ENCODE measurements at places on chromosomes 2 and 18.
A peak's percentile ranks its signal among the peaks of the same experiment; 100 is the strongest.

DNA sequence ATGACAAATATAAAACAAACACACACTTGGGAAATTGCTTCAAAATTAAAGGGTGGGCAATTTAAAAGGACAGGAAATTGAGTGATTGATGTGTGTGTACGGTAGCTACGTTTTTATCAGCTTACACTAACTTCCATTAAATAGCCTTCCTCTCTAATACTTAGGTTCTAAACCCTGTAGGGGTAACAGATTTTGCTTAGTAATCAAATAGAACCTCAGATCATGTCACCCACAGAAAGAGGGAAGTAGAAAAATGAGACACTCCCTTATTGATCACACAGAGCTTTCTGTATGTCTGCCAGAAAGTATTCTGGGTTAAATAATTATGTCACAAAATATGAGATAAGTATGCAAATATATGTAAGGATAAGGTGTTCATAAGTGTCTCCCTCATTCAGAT lies 93.3 kb downstream of the ICA1L start:
- no peak for DNase-seq
- H3K4me1 ChIP-seq: no peaks in the 10 kb centered on the region
- no peak overlapping the region for H3K27ac ChIP-seq

GRCh38 chr2:174246944-174247381 lies 1.4 kb downstream of the OLA1 start:
- H3K27me3 ChIP-seq: no peaks in the 10 kb centered on the region
- H3K4me1 ChIP-seq: no peaks in the 10 kb centered on the region
- H3K4me3 ChIP-seq: no peak overlapping the region
- peaks cover 2% of the 10 kb centered on the region for H3K36me3 ChIP-seq
- H3K27ac ChIP-seq: no peak overlapping the region

GRCh38 chr2:46117379-46117778 lies 179.8 kb upstream of the EPAS1 start:
- H3K27me3 ChIP-seq: no peaks in the 10 kb centered on the region
- no peak for DNase-seq
- H3K4me3 ChIP-seq: no peak overlapping the region
- H3K27ac ChIP-seq: no peak overlapping the region

GRCh38 chr2:86223927-86224560 lies 24.8 kb downstream of the MRPL35 start:
- no peak overlapping the region for H3K4me3 ChIP-seq
- no peaks in the 10 kb centered on the region for H3K36me3 ChIP-seq
- H3K27me3 ChIP-seq: no peaks in the 10 kb centered on the region
- H3K27ac ChIP-seq: no peak overlapping the region
- no peak for DNase-seq

- no peak for DNase-seq
- H3K36me3 ChIP-seq: no peaks in the 10 kb centered on the region
- no peak overlapping the region for H3K4me3 ChIP-seq
- H3K4me1 ChIP-seq: no peaks in the 10 kb centered on the region
- H3K27me3 ChIP-seq: no peaks in the 10 kb centered on the region
- no peak overlapping the region for H3K27ac ChIP-seq
Observed at GRCh38 chr18:39198376-39198775, 1632.8 kb upstream of the CELF4 start.

- H3K4me3 ChIP-seq: no peak overlapping the region
- peaks cover 2% of the 10 kb centered on the region for H3K4me1 ChIP-seq
- no peak overlapping the region for H3K27ac ChIP-seq
- peak; percentile 36 for DNase-seq
Observed at GRCh38 chr18:46294318-46294717, 190.1 kb downstream of the HAUS1 start.

DNA sequence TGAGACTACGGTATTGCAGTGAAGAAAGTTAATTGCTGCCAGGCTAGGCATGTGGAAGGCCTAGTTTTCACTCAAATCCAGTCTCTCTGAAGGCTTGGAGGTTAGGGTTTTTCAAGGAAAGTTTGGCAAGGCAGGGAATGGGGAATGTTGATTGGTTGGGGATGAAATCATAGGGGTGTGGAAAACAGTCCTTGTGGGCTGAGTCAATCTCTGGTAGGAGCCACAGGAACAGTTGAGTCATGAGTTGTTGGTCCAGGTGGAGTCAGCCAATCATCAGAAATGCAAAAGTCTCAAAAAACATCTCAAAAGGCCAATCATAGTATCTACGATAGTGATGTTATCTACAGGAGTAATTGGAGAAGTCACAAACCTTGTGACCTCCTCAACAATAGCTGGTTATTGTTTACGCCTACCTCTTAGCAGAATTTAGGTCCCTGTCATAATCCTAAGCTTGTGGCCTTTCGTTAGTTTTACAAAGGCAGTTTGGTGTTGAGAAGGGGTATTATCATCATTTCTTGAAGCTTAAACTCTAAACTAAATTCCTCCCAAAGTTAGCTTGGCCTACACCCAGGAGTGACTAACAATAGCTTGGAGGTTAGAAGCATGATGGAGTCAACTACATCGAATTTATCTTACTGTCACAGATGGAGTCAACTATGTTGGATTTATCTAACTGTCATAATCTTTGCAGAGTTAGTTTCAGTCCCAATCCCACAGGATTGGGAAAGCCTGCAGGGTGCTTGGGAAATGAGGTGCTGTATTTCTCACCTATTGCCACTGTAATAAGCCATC lies 33.7 kb upstream of the APCDD1 start:
- H3K4me1 ChIP-seq: no peaks in the 10 kb centered on the region
- DNase-seq: peak; percentile 16

- DNase-seq: no peak
- no peak overlapping the region for H3K27ac ChIP-seq
- H3K36me3 ChIP-seq: no peaks in the 10 kb centered on the region
- H3K4me1 ChIP-seq: no peaks in the 10 kb centered on the region
Observed at GRCh38 chr2:78418021-78418420, 607.5 kb upstream of the REG3G start.

GRCh38 chr2:231563378-231563961 lies 29.2 kb upstream of the TEX44 start:
- DNase-seq: peak; percentile 85
- no peaks in the 10 kb centered on the region for H3K27me3 ChIP-seq
- H3K36me3 ChIP-seq: no peaks in the 10 kb centered on the region
- H3K27ac ChIP-seq: no peak overlapping the region
- no peak overlapping the region for H3K4me3 ChIP-seq

DNA sequence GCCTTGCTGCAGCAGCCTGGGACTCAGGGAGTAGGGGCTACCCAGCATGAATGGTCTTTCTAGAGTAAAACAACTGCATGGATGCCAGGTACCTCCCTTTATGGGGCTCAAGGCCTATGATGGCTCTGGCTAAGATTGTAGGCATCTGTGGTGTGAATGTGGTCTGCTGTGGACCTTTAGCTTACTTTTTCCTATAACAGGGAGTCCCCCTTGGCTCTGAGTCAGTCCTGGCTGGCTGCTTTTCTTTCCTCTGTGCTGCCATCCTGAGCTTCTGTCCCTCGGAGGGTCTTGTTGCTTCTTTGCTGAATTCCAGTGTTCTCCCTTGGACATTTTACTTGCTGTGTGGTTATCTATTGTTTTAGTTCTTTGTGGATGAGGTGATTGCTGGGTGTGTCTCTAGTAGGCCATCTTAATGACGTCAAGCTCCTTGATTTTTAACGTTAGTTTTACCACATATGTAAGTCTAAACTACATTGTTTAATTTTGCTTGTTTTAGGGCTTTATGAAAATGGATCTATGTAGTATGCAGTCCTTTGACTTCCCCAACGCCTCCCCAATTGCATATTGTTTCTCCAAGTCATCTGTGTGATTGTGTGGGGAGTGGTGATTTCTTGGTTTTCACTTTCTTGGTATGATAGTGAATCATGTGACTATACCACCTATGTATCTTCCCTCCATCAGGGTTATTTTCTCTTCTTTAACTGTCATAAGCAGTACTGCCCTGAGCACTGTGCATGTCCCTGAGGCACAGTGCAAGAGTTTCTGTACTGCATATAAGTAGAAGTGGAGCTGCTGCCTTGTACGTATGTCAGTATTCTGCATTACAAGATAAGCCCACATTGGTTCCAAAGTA lies 92.4 kb downstream of the NCK2 start:
- no peak for DNase-seq
- no peak overlapping the region for H3K27ac ChIP-seq
- no peak overlapping the region for H3K4me3 ChIP-seq

- no peak overlapping the region for H3K4me3 ChIP-seq
- H3K27me3 ChIP-seq: no peaks in the 10 kb centered on the region
- H3K4me1 ChIP-seq: no peaks in the 10 kb centered on the region
- no peak for DNase-seq
Observed at GRCh38 chr2:138087751-138088593, 123.7 kb downstream of the HNMT start.

- H3K36me3 ChIP-seq: no peaks in the 10 kb centered on the region
- H3K27me3 ChIP-seq: no peaks in the 10 kb centered on the region
- H3K27ac ChIP-seq: no peak overlapping the region
- H3K4me1 ChIP-seq: no peaks in the 10 kb centered on the region
Observed at GRCh38 chr2:158179660-158180059, 78.0 kb downstream of the UPP2 start.

DNA sequence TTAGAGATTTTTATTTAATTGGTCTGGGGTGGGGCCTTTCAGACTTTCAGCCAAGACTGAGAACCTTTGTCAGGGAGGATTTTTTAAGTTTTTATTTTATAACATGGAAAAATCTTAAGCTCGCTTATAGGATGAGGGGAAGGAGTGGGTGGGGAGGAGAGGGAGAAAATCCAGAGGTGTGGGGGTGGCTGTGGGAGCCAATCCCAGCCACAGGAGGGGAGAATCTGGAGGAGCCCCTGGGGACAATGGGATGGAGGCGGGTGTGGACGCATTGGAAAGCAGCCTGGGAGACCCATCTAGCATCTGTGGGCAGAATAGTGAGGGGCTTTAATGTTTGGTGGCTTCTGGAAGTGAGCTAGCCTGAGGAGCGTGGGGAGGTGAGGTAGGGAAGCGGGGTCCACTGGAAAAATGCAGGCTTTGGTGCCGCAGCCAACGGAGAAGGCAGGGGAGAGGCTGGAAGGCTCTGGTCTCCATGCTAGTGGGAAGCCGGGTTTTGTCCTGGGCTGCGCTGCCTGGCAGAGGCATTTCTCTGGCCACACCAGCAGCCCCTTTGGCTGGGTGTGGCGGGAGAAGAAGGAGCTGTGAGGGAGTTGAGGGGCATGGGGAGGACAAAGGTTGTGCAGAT lies 11.5 kb upstream of the INPP5D start:
- H3K36me3 ChIP-seq: no peaks in the 10 kb centered on the region
- H3K27me3 ChIP-seq: no peaks in the 10 kb centered on the region
- no peak overlapping the region for H3K4me3 ChIP-seq
- H3K27ac ChIP-seq: no peak overlapping the region
- no peaks in the 10 kb centered on the region for H3K4me1 ChIP-seq
- no peak for DNase-seq

GRCh38 chr2:20198001-20198400 lies 26.9 kb downstream of the SDC1 start:
- no peak overlapping the region for H3K27ac ChIP-seq
- no peak overlapping the region for H3K4me3 ChIP-seq
- DNase-seq: no peak

GRCh38 chr18:59062643-59063006 lies 77.1 kb upstream of the SEC11C start:
- H3K27ac ChIP-seq: no peak overlapping the region
- DNase-seq: no peak
- no peaks in the 10 kb centered on the region for H3K4me1 ChIP-seq
- no peak overlapping the region for H3K4me3 ChIP-seq
- H3K27me3 ChIP-seq: no peaks in the 10 kb centered on the region

DNA sequence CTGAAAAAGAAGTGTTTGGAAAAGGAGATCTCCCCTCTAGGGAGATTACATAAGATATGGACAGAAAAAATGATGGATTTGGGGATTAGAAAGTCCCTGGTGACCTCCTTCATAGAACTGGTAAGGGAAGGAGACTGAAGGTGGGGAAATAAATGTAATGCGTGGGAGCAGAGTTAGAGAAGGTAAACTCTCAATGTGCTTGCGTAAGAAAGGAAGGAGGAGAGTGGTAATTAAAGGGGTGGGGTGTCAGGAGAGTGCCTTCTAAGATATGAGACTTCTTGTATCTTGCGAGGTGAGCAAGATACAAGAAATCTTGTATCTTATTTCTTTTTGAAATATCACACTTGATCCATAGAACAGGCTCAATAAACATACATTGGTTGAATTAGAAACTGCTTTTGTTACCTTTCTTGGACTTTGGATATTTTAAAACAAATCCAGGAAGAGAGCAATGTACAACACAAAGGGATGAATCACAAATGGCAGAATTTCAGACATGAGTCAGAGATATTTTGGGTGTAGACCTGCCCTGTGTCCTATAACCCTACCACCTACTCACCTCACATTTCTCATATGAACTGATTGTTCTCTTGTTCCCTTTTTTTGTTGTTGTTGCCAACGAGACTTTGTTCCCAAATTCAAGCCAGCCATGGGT lies 342.4 kb downstream of the INSIG2 start:
- no peaks in the 10 kb centered on the region for H3K36me3 ChIP-seq
- no peak overlapping the region for H3K27ac ChIP-seq
- no peaks in the 10 kb centered on the region for H3K27me3 ChIP-seq
- no peaks in the 10 kb centered on the region for H3K4me1 ChIP-seq

DNA sequence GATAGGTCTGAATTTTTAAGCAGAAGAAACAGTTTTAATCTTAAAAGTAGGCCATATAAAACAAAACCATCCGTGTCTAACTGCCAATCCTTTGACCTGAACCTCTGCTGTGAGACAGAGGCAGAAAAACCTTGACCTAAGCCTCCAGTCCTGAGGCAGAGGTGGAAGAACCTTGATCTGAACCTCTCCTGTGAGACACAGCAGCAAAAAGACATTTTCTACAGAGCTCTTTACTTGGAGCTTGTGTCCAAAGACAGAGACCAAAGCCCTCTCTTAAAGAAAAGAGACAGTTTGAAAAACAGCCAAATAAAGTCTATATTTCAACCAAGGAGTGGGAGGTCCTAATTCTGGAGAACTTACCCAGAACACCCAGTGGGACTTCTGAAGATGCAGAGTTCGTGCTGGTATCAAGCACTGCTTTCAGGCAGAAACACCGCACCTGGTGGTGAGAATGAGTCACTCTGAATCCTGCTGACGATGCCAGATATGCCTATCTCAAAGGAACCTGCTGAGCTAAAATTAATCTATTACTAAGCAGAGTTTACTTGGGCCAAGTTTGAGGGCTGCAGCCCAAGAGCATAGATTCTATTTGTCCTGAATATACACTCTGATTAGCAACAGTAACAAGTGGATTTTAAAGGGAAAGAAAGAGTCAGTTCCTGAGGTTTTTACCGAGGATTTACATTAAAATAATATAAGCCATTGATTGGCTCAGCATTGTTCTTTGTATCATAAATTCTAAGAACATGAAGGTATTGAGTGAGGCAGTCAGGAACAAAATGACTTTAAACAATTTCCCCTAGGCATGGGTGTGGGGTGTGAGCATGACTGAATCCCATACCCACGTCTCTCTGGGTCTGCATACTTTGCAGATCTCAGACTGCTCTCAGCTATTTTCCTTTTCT lies 806.4 kb downstream of the TRIB2 start:
- no peaks in the 10 kb centered on the region for H3K4me1 ChIP-seq
- H3K36me3 ChIP-seq: no peaks in the 10 kb centered on the region
- H3K27ac ChIP-seq: no peak overlapping the region

- no peaks in the 10 kb centered on the region for H3K27me3 ChIP-seq
- H3K4me1 ChIP-seq: no peaks in the 10 kb centered on the region
- H3K36me3 ChIP-seq: no peaks in the 10 kb centered on the region
Observed at GRCh38 chr18:58593938-58594337, 35.0 kb downstream of the ALPK2 start.

All from mesendoderm (in vitro differentiated cells).